Activated CD4-positive, alpha-beta T cell treated with anti-CD3 and anti-CD28 coated beads for 36 hours (primary cell): ENCODE measurements at places on chromosomes 3 and 15.

DNA sequence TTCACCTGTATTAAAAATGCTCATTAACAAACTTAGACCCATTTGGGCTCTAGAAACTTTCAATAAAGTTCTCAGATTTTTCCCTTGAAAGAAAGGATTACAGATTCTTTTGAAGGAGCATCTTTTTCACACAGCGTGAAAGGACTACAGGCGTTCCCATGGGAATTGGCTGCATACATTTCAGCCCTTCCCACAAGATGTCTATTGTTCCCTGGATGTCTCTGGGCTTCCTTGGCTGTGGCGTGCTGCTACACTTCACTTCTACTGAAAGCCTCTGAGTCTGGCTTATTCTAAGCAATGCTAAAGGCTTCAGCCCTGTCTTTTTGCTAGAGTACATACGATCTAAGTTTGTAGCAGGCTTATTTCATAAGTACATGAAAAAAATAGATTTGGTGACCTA lies 1.4 kb downstream of the VEPH1 start:
- no peak for DNase-seq

DNA sequence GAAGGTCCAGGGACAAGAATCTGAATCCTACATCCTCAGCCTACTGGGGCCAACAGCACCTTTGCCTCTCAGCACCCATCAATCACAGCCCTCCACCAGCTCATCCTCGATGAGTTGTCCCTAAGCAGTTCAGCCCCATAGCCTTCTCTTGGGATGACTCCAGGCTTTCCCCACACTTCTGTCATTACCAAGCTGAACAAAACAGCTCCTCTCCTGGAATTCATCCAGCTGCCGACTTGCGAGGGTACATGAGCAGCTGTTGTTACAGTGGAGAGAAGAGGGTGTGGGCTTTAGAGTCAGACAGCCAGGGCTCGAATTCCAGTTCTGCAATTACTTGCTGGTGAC lies 69.0 kb upstream of the THBS1 start:
- no peak for DNase-seq

DNA sequence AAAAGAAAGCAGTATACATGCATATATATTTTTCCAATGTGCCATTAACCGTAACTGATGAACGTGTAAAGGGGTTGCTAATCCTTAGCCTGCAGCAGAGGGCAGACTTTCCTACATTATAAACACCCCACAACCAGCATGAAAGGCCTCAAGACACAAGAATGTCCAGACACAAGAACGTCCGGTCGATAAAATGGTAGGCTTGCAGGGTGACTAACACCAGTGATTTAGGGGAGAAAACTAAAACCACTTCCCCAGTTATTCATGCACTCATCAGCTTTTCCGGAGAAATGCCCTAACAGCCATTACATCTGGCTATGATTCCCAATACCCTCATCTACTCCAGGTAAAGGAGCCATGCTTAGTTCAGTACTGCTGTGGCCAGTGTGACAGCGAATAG lies 57.4 kb downstream of the LRTM1 start:
- DNase-seq = no peak

GRCh38 chr3:110070161-110070916 lies 733.0 kb upstream of the DPPA4 start:
- DNase-seq = no peak

- DNase-seq = no peak
Observed at GRCh38 chr15:95013381-95013780, 782.0 kb downstream of the MCTP2 start.

GRCh38 chr3:160826408-160826807 lies 70.4 kb downstream of the PPM1L start:
- no peak for DNase-seq

- no peak for DNase-seq
Observed at GRCh38 chr15:62603742-62604141, 438.7 kb upstream of the C2CD4B start.

DNA sequence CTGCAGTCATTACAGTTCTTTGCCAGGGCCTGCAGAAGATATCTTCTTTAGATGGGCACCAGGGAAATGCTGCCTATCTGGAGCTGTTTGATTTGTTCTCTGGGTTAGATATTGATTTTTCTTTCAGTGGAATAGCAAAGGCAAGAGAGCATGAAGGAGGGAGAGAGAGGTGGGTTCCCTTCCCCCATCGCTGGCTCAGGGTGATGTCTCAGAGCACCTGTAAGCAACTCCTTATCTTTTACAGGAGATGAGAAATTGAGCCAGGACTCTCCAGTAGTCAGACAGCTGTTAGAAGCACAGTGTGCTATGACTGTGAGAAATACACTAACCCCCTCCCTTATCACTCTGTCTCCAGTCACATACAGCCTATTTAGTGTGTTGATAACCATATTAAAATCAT lies 89.3 kb upstream of the SLC24A5 start:
- no peak for DNase-seq
